Mucosa of gallbladder (tissue), 1 donor: ENCODE measurements at places on chromosomes 4 and X.

GRCh38 chr4:28565396-28565795 is 1704.8 kb downstream of the STIM2 start:
- DNase-seq: no peak

GRCh38 chr4:188296331-188296730 is 157.1 kb downstream of the TRIML1 start:
- no peak for DNase-seq

DNA sequence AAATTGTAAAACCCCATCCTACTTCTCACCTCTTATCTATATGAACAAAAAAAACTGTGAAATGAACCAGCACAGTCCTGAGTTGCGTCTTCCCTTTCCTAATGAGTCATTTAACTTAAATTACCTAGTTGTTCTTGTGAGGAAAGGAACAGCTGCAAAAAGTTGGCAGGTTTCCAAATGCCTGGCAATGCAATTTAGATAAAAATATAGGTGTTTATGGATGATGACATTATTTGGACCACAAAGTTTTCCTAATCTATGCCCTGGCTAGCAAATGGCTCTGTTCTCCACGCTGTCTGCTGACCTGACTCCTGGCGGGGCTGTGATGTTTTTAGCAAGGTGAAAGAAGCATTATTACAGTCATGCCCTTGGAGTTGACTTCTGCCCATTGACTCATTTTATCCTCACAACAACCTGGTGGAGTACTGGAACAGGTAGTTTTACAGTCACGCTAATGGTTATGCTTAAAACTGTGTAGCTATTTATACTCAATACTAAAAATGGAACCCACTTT is 29.8 kb upstream of the RELL1 start:
- no peak for DNase-seq

DNA sequence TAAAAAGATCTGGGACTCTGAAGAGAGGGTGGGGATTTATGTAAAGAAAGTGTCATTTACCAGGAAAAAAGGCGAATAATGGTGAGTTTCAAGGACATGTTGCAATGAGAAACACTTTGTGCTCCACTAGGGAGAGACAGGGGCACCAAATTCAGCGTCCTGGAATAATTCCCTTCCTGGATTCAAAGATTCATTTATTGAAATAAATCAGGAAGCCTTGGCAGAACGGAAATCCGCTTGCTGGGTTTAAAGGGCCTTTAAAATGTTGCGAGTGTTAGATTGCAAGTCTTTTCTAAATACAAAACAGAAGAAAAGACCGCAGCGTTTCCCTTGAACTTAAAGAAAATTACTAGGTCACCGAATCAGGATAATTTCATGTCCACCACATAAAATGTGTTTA is 3.8 kb upstream of the ZIC3 start:
- DNase-seq: no peak

- DNase-seq: no peak
Observed at GRCh38 chr4:1113311-1114009, at the start of gene RNF212. Gene RNF212, minus strand, starts transcription at chr4:1113564. Its CDS starts 100 bp downstream, at chr4:1113464.

DNA sequence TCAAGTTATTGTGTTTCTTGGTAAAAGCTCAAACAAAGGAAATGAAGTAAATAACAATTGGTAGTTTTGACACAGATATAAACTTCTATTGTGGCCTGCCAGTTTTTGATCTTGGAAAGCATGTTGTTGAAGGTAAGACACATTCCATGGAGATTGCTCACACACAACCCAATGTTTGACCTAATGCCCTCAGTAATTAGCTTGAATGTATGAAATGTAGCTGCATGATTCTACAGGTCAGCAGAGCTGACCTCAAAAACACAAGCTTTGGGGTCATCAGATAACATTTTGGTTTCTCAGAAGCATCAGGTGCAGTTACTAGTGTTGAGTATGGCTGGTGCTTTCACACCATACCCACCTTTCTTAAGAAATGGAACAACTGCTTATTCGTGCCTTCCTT is 16.5 kb downstream of the GPR173 start:
- no peak for DNase-seq

DNA sequence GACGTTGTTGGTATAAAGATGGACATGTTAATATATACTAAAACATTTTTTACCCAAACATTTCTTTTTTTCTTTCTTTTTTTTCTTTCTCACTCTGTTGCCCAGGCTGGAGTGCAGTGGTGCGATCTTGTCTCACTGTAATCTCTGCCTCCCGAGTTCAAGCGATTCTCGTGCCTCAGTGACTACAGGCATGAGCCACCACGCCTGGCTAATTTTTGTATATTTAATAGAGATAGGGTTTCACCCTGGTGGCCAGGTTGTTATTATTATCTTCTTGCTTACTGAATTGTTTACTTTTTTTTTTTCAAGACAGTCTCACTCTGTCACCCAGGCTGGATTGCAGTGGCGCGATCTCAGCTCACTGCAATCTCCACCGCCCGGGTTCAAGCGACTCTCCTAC is 68.8 kb downstream of the HOPX start:
- no peak for DNase-seq

GRCh38 chr4:158630893-158631292 is 40.8 kb downstream of the C4orf46 start:
- DNase-seq: no peak
